Stimulated activated CD4-positive, alpha-beta T cell treated with anti-CD3 and anti-CD28 coated beads, Interleukin-12 subunit alpha, Interleukin-12 subunit beta, amount 100 ng/mL, for 48 hours (primary cell): ENCODE measurements at places on chromosomes 7 and 10.

- peak; percentile 69 for DNase-seq
Measured at GRCh38 chr7:73718905-73719805, at the start of gene STX1A. Gene STX1A, minus strand, starts transcription at chr7:73719669. Its CDS starts 38 bp downstream, at chr7:73719631.

DNA sequence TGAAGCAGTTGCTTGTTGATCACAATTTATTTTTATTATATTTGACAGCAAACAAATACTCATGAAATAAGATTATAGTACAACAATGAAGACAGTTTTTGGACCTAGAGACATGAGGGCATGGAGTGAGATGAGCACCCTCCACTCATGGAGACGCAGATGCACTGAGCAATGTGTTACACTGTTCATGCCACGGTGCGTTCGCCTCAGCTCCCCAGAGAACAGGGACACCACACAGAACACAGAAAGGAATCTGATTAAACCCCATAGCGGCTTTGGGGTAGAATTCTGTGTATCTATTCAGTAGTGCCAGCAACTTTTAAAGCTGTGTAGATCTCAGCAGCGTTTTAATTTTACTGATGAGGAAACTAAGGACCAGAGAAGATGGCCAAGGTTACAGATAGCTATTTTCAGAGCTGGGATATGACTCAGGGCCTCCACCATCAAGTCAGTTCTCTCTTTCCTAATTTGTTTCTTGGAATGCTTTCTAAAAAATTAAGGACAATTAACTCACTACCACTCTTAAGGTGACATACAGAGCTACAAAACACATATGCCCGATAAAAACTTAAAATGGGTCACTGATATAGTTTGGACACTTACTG is 33.6 kb downstream of the FAM25A start:
- DNase-seq, result no peak

DNA sequence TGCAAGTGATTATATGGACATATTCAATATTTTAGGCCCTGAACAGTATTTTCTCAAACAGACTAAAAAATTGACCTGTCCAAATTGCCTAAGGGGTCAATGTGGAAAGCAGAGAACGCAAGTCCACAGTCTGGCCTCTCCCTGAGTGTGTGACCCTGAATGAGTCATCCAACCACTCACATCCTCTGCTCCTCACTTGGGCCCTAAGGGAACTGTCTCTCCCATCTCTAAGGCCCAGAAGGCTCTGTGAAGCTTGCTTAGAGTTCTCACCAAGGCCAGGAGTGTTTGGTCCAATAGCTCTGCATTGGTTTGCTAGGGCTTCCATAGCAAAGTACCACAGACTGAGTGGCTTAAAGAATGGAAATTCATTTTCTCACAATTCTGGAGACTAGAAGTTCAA is 155.1 kb downstream of the LSM5 start:
- DNase-seq, result no peak

DNA sequence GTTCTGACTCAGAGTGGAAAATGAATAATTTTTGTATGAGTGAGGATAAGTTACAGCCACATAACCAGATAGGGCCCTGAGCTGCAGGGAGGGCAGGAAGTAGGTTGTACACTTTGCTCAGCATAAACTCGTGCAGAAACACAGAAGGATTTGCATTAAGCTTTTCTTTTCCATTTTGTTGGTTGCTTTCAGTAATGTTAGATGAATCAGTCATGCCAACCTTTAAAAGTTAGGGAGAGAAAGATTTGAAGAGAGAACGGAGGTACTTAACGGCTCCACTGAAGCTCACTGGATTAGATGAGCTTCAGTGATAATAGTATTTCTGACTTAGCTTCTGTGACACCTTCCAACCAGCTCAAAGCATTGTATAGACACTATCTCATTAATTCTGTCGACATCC is 348.1 kb downstream of the GATA3 start:
- peak; percentile 36 for DNase-seq

GRCh38 chr10:75547391-75548298 is 116.2 kb downstream of the LRMDA start:
- no peak for DNase-seq

- no peak for DNase-seq
Measured at GRCh38 chr7:66682350-66683093, 53.8 kb downstream of the KCTD7 start.

GRCh38 chr10:84424731-84425167 is 96.4 kb downstream of the CCSER2 start:
- no peak for DNase-seq

- no peak for DNase-seq
Measured at GRCh38 chr7:35619863-35620262, 75.1 kb downstream of the HERPUD2 start.

DNA sequence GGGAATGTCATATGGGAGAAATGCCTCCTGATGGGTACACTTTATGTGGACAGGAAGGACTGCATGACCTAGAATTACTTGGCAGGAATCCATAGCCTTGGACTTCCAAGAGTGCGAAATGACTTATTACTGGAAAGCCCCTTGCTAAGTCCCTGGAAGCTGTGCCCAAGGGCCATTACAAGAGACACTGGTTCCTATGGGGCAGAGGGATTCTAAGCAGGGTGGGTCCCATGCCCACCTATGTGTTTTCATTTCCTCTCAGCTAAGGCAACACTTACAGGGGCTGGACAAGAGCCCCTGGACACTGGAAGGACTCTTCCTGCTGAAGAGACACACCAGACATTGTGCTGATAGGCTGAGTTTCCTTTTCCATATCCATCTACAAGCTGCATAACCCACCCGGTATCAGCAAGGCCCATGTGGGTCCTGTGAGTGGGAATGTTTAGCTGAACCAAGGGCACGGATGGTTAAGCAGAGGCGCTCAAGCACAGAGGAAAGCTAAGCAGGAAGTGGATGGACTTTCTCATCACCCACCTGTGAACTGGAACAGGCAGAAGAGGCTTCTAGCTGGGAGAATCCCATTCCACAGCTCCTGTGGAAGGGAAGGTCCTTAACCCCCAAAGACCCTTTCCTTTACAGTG is 56.2 kb downstream of the XPNPEP1 start:
- DNase-seq, result no peak

DNA sequence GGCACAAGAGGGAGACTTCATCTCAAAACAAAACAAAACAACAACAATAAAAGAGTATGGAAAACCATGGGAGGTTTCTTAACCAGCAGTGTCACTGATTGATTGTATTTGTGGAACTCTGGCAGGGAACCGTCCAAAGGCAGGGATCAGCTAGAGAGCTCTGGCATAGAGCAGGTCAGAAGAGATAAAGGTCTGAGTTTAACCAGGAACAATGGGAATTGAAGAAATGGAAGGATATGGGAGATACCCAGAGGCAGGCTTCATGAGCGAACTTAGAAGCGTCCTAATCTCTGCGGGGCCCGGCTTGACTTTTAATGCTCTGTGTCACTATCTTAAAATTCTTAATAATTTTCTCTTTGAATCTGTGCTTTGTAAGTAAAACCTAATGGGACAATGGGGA is 10.4 kb upstream of the FAM3C start:
- no peak for DNase-seq

GRCh38 chr10:12418725-12419261 is 69.4 kb downstream of the CAMK1D start:
- no peak for DNase-seq
